GM18507 (cell line): ENCODE measurements at places on chromosomes 11 and 22.

DNA sequence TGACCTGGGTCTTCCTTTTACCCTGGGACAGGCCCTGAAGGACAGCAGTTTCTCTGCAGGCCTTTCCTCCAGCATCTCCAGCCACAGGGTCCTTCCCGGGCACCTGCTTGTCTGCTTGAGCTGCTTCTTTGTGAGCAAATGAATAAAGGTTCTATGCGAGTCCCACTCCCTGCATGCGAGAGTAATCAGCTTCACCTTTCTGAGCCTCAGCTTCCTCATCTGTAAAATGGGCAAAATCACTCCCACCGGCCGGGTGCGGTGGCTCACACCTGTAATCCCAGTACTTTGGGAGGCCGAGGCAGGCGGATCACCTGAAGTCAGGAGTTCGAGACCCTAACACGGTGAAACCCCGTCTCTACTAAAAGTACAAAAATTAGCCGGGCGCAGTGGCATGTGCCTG is 31.1 kb downstream of the IFT27 start:
- no peak for DNase-seq

DNA sequence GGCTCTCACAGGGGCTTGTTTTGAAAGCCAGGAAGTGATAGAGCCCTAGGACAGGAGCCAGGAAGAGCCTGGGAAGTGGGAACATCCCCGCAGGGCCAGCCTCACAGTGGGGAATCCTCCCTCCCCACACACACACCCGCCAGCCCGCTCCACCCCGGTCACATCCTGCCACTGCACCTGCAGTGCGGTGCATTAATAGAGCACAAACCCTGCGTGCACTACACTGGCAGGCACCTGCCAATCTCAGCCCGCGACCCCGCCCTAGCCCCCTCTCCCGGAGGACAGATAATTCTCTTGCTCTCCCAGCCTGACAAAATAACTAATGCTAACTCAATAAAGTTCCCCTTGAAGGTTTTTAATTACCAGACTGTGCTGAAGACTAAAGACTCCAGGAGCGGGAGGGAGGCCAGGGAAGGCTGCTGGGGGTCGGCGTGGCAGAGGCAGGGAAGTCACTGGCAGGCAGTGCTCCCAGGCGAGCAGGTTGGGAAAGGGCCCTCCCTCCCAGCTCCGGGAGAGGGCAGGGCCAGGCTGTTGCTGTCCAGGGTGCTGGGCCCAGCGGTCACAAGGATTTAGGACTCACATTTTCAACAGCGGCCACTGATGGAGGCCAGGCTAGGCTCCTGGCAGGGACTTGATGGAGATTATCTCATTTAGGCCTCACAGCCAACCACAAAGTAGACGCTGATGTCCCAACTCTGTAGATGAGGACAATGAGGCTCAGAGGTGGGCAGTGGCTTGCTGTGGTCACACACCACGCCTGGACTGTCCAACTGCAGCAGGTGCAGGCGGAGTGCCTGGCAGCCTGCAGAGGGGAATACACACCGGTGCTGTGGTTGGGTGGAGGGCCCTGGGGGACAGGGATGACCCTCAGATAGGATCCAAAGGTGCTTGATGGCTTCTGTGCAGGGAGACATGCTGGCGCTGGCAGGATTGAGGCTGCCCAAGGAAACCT is 23.9 kb upstream of the TCF20 start:
- no peak for DNase-seq

- no peak for DNase-seq
These were observed 1.9 kb downstream of the SMTNL1 start for GRCh38 chr11:57539342-57539741.

DNA sequence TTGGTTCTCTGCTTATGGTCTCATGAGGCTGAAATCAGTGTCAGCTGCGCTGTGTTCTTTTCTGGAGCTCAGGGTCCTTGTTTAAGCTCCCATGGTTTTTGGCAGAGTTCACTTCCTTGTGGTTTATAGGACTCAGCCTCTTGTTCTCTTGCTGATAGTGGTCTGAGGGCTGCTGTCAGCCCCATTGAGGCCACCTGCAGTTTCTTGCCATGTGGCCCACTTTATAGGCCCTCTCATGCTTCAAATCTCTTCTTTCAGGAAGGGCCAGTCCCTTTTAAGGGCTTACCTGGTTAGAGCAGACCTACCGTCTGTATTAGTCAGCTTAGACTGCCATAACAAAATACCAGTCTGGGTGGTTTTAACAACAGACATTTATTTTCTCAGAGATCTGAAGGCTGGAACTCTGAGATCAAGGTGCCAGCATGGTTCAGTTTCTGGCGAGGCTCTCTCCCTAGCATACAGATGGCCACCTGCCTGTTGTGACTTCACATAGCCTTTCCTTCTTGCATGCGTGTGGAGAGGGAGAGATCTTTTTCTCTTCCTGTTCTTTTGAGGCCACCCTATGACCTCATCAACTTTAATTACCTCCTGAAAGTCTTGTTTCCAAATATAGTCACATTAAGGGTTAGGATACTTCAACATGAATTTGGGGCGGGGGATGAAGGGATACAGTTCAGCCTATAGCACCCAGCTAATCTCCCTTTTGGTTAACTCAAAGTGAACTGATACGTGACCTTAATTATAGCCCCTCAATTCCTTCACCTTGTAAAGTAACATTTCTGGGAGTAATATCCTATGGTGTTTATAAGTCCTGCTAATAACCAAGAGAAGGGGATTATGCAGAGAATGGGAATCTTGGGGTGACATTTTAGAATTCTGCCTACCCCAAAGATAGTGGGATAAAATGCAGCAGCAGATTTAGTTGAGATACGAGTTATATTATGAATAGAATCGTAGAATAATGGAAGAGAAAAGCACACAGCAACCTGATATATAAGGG is 131.8 kb downstream of the UVRAG start:
- no peak for DNase-seq

- DNase-seq, result no peak
These were observed 6.4 kb upstream of the CEP295 start for GRCh38 chr11:93655047-93655446.

DNA sequence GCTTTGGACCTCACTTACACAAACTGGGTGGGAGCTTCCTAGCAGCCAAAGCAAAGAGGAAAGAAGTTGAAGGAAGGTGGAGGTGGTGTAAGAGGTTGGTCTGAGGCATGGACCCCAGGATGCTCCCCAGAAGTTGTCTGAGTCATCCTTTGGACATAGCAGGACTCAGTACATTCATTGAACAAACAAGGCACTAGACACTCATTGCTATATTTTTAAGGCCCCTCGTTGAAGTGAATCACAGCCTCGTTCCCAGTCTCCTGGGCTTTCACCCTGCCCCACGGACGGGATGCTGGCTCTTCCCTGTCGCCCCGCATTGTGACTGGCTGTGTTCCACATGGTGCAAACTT is 95.9 kb upstream of the FGF3 start:
- DNase-seq, result no peak

DNA sequence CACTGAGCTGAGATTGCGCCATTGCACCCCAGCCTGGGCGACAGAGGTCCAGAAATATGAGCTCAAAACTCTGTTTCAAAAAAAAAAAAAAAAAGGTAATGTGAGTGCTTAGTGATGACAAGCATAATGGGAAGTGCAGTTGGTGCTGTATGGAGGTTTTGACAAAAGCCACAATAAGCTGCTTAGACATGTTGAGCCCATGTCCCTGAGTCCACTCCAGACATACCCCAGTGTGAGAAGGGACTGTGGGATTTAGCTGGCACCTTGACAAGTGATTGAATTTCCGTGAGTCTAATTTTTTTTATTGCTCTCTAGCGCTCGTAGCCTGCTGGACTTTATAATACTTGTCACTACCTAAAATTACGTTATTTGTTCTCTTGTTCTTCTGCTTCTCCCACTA is 15.1 kb upstream of the LGR4 start:
- no peak for DNase-seq

DNA sequence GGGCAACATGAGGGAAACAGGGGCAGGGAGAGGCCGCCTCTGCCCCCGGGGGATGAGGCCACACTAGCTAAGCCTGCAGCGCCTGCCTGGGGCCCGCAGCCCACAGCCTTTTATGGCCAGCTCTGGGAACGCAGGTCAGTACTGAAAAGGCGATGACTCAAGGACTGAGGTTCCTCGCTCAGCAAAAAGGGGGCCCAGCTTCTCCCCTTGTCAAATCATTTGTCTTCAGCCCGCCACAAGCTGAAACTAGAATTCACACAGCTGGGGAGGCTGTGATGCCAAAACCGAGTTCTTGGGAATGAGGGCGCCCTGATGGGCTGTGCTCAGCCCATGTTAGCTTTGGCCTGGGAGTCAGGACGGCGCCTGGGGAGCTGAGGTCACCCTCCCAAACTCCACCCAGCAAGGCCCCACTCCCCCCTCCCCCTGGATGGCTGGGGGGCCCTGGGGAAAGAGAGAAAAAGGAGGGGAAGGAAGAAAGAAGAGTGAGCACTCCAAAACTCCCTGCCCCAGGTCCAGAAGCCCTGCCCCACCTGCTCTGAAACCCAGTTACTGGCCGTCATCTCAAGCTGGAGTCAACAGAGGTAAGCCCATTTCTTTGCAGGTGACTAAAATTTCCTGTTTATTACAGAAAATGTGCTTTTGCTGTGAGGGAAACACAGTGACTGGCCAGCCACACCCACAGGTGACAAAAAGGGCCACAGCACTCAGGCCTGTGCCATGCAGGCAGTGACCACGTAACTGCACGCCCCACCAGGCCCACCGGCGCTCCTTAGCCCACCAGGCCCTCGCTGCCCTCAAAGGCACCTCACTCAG is 13.7 kb downstream of the EHD1 start:
- DNase-seq, result no peak
